ENCODE measurements at places on chromosomes 16 and 17.
A peak's percentile ranks its signal among the peaks of the same experiment; 100 is the strongest.

GRCh38 chr16:6704306-6704930, 628.2 kb upstream of the RBFOX1 start:
- no peak for DNase-seq

GRCh38 chr16:85539084-85539483, 74.0 kb upstream of the GSE1 start:
- no peak for DNase-seq

- no peak for DNase-seq
Observed at GRCh38 chr16:10039220-10040096, 142.8 kb downstream of the GRIN2A start.

DNA sequence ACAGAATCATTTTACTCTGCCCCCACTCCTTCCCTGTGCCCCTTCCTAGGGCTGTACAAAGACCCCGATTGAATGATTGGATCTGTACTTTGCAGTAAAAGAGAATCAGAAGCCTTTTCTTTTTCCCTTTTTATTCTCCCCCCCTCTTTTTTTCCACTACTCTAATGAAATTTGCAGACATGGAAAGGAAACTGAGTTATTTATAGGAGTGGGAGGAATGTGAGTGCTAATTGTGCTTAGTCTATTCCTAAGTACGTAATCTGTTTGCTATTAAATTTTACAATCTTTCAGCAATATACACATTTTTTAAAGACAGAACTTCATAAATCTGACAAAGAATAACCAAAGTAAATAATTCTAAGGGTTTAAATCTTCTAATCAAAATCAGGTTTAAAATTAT, 314.3 kb downstream of the MAP2K6 start:
- DNase-seq, result peak; percentile 46

DNA sequence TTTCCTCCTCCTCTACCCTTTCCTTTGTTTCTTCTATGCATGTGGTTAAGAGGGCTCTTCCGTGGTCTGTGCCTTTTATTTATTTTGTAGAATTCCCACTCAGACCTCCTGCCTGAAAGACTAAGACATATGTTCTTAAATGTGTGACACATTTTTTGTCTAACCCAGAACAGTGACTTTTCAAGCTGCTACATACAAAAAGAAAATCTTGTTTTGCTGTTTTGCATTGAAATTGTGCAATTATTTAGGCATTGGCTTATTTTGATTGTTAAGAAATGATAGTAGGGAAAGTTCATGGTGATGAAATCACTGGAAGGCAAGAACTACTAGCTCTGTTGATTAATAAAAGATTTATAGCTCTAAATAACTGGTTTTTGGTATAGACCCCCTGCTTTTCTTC, 76.8 kb downstream of the TUBD1 start:
- no peak for DNase-seq

DNA sequence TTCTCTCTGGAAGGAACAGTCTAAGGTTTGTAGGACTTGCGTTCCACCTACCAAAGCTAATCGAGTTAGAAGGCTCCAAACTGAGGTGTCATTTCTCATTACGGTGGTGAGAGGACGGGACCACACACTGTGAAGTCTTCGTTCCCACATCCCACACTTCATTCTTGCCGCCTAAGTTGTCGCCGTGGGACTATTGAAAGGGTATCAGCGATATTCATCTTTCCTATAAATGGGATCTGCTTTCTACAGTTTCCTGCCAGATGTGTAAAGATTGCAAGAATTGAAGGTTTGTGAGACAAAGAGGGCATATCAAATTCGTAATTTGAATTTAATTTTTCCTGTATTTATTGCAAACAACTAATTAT, 608 bp upstream of the TRIM37 start:
- DNase-seq, result no peak

DNA sequence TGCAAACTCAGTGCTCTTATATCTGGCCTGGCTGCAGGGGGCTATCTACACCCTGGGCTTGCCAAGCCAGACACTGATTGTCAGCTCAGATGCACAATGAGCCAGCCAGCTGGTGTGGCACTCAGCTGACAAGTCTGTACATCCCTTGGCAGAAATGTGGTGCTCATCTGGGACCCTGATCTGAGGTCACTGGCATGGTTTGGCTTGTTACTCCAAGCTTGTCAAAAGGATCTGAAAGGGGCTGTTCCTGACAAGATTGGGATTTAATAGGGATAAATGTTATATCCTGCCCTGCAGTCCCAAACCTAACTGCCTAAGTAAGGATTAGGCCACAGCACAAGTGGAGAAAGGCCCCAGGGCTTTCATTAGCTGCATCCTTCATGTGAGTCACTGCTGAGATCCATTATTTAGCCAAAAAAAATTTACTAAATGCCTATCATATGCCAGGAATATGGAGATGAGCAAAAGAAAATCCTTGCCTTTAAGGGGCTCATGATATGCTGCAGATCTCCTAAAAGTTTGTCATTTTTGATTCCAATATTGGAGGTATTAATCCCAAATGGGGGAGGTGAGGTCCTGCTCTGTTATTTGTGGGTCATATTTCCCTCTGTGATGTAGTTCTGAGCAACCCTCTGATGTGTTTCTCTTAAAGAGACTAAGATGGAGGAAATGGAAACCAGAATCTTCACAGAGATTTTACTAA, 6.3 kb downstream of the SLC6A2 start:
- DNase-seq, result peak; percentile 31

- DNase-seq, result no peak
Observed at GRCh38 chr17:75069783-75070182, 18.0 kb upstream of the SLC16A5 start.

- DNase-seq, result no peak
Observed at GRCh38 chr17:32120716-32121115, 21.6 kb upstream of the RHOT1 start.

GRCh38 chr17:67637901-67638641, 79.7 kb upstream of the NOL11 start:
- DNase-seq, result no peak

DNA sequence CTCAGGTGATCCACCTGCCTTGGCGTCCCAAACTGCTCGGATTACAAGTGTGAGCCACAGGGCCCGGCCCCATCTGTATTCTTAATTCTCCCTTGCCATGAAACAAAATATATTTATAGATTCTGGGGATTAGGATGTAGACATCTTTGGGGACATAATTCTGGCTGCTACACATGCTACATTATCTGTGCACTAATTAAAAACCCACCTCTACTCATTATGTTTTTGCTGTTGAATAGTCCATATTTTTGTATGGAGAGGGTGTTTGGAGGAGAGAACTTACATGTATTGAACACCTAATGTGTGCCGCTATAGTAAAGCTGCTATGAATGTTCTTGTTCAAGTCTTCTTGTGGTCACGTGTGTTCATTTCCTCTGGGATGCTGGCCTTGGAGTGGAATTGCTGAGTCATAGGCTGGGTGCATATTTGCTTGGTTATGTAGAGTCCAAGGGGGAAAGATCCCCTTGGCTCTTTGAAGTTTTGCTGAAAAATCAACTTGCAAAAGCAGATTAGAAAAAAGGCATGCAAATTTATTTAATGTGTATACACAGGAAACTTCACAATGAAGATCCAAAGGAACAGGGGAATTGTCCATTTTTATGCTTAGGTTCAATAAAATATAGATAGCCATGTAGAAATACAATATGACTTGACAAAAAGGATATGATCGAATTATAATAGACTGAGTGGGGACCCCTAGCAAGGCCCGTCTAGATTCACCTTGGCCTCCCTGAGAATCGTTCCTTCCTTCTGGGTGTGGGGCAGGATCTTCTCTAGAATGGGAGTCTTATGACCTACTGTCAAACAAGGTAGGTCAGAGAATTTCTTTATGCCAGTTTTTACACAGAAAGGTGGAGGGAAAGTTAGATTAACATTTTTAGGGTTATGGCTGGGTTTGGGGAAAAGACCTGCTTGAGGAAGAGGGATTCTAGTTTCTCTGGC, 42.1 kb upstream of the GPRC5B start:
- DNase-seq, result peak; percentile 9

- no peak for DNase-seq
Observed at GRCh38 chr16:54411544-54411943, 125.0 kb upstream of the IRX3 start.

DNA sequence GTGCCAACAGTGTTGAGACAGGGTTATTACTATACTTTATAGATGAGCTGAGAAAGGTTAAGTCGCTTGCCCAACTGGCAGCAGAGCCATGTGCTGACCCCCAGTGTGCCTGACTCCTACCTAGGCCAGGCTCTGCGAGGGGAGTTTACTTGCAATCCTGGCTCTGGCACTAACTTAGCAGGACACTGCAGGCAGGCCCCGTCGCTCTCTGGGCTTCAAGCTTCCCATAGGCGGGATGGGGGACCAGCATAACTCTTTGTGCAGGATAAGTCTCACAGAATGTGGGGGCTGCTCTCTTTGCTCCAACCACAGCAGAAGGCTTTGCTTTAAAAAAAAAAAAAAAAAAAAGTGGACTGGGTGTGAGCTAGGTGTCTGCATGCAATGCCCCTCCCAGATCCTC, 102.7 kb downstream of the GNAO1 start:
- DNase-seq, result no peak

DNA sequence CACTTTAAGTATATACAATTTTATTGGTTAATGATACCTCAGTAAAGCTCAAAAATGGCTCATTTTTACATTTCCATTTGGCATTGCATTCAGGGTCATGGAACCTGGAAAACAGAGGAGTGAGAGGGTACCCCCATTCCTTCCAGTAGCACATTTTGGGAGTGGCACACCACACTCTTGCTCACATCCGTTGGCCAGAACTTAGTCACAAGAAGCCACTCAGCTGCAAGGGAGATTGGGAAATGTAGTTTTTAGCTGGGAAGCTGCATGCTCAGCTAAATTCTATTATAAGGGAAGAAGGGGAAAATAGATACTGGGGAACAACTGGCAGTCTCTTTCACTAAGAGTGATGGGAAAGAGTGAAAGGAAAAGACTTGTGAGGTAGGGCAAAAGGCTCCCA, 102.5 kb upstream of the TMEM97 start:
- DNase-seq, result peak; percentile 12

GRCh38 chr16:85279402-85279801, 167.1 kb upstream of the CIBAR2 start:
- no peak for DNase-seq

GRCh38 chr17:75394332-75394918, 11.1 kb downstream of the GRB2 start:
- no peak for DNase-seq

- DNase-seq, result no peak
Observed at GRCh38 chr16:13630374-13630773, 289.6 kb upstream of the ERCC4 start.

DNA sequence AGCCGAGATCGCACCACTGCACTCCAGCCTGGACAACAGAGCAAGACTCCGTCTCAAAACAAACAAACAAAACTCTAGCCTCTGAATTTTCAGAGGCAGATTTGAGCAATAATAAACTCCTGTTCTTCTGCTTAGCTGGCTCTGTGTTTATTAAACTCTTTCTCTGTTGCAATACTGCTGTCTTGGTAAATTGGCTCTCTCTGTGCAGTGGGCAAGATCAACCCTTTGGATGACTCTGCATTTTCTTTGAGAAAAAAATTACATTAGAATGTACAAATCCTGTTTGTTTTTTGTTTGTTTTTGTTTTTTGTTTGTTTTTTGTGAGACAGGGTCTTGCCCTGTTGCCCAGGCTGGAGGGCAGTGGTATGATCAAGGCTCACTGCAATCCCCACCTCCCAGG, 75.8 kb upstream of the RPH3AL start:
- DNase-seq, result no peak

GRCh38 chr16:4976079-4976478, 17.9 kb downstream of the SEC14L5 start:
- no peak for DNase-seq

- DNase-seq, result no peak
Observed at GRCh38 chr17:57282296-57282695, 26.0 kb downstream of the MSI2 start.

DNA sequence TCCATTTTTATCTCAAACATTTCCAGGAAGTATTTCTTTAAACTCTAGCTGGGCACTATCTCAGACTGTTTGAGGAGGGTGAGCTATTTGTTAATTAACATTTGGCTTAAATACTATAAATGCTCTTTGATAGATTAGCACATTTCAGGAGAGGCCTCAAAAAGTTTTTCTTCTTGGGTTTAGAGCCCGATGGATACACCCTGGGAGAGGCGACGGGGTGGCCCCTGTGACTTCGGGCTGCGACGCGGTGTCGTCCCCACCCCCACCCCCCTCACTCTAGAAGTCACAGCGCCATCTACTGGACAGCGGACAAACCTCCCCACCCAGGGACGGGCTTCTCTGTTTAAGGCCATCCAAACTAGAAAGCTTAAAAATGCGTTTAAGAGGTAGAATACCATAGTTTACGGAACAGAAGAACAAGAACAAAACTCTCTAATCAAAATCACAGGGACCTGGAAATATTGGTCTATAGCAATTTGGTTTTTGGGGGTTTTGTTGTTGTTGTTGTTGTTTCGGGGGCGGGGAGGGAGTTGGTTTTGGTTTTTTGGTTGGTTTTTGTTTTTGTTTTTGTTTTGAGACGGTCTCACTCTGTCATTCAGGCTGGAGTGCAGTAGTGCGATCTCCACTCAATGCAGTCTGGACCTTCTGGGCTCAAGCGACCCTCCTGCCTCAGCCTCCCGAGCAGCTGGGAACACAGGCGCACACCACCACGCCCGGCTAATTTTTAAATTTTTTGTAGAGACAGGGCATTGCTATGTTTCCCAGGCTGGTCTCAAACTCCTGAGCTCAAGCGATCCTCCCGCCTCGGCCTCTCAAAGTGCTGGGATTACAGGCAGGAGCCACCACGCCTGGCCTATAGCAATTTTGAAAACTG, 254.4 kb downstream of the C16orf95 start:
- DNase-seq, result no peak

DNA sequence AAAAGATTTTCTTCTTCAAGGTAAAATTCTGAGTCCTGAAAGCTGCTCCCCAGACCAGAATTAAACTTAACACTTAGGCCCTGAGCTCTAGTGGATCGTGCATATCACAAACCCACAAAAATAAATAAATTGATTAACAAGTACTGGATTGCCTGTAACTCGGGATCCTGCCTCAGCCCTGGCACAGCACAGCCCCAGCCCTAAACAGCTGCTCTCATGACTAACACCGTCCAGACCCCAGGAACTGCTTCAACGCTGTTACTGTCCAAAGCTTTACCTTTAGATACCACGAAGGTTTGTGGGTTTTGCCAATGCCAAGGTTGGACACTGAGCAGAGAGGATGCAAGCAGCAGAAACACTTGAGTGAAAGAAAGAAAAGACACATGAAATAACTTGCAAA, 172.5 kb downstream of the COPRS start:
- no peak for DNase-seq

Measured in BJ (cell line).